Activated CD8-positive, alpha-beta memory T cell treated with anti-CD3 and anti-CD28 coated beads for 24 hours (primary cell): ENCODE measurements at places on chromosomes 3 and 15.

- no peak for DNase-seq
Observed at GRCh38 chr3:126525091-126525852, 1.3 kb downstream of the CHST13 start.

DNA sequence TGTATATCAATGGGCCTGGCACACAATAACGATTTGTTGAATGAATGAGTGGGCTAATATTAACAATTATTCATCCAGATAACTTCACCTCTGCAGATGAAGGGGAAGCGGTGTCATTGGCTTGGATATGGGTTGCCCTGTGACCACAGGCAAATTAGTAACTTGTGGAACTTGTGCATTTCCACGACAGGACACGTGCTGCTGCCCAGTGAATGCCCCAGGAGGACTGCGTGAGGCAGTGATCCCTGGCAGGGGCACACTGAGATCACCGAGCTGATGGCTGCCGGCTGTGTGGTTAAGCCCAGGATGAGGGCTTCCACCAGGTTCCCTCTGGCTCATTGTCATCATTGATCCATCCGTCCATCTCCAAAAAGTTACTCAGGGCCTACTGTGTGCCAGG lies 84.1 kb upstream of the HACD2 start:
- no peak for DNase-seq

DNA sequence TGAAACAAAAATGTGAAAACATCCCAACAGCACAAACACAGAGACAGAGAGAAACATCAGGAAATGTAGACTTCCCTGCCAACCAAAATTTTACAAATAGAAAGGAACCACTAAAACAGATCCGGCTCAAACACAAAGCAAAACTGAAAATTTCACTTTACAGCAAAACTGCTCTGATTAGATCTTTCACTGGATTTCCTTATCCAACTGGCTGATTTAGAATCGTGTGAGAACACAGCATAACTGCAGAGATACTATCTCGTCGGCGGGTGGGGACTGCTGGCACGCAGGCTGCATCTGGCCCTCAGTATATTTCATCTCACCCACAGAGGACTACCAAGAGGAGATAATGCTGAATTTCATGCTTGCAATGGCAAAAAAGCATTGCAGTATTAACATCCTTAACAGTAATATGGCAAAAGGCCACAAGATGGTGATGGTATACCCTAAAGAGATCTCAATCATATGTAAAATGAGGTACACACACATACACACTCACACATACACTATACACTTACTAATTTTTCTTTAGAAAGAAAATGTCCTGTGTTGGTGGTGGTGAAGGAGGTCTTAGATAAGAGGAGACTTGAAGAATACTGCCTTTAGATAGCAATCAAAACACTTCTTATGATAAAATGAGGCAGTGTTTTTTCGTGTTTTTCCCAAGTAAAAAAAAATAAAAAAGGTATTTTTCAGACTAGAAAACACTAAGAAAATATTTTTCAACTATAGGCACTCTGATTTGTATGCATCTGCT lies 10.6 kb upstream of the LEO1 start:
- peak; percentile 72 for DNase-seq

GRCh38 chr3:36924744-36925521 lies 19.9 kb downstream of the TRANK1 start:
- peak; percentile 40 for DNase-seq

DNA sequence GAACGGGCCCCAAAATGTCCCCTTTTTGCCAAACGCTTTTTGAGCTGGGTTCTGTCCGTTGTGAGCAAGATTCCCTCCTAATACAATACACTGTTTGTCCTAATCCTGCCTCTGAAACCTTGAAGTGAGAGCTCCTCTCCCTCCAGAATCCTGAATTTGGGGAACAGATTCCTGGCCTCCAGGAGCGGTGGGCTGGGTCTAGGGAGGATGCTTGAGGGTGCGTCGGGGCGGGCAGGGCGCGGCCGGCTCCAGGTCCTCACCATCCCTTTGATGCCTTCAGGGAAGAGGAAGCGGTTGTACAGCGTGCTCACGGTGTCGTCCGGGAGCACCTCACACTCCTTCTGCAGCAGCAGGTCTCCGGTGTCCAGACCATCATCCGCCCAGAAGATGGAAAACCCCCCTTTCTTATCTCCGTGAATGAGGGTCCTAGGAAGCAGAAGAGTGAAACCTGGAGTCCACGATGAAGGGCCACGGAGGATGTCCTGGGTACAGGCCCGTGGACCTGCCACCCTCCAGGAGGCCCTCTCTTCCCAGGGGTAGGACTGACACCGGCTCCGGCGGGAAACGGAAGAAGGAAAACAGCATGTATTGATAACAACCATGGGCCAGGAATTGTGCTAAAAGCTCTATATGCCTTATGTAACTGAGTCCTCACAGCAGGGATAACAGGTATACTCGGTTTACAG lies 23.2 kb downstream of the ALDH1L1 start:
- DNase-seq = no peak

- DNase-seq = no peak
Observed at GRCh38 chr3:133361435-133361834, 38.4 kb upstream of the BFSP2 start.

GRCh38 chr15:73763931-73764330 lies 10.8 kb upstream of the INSYN1 start:
- DNase-seq = no peak

DNA sequence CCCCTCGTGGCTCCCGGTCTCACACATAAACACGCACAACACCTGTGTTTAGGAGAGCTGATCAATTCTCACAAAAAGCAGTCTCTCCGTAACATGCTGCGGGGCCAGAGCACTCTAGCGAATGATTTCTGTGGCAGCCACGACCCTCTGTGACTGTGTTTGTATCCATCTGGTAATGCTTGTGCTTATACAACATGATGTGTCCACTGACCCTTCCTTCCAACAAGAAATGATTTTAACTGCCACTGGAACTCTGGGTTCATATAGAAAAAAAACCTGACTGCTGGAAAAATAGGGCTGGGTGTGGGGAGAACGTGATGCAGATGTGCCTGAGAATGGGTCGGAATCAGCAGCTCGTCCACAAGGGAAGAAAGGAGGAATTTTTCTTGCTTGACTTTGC lies 410.2 kb downstream of the GAP43 start:
- DNase-seq = no peak

GRCh38 chr15:97892167-97892938 lies 68.2 kb upstream of the ARRDC4 start:
- DNase-seq = no peak

DNA sequence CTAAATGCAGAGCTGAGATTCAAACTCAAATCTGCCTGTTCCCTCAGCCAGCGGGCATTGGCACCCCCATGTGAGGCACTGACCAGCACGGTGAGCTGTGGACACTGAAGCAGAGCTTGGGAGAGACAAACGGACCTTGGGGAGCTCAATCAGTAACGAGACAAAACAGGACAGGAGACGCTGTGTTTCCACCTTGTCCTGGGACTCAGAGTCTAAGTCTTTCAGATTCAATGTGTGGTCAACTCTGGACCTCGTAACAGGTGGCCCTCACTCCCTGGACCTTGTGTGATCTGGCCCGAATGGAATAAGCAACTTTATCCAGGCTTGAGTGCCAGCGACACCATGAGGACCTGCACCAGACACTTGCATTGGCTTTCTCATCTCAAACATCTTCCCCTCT lies 232.5 kb downstream of the UACA start:
- DNase-seq = peak; percentile 54

- no peak for DNase-seq
Observed at GRCh38 chr3:53813229-53813628, 33.0 kb downstream of the CHDH start.

DNA sequence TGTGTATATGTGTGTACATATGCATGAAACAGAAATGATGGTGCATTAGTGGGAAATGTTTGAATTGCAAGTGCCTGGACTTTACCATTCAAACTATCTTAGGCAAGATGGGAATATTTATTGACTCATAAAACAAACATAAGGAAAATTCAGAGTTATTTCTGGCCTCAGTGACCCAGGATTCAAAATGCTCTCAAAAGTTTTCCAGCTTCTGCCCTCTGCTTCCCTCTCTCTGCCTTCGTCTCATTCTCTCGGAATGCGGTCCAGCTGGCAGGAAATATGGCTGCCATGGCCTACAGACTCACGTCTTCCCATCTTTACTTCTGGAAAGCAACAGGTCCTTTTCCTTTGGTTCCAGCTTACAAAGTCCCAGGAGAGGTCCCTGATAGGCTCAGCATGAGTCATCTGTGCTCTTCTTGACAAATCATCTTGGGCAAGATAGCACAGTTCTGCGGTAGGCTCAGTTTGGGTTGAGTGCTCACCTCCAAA lies 8.7 kb upstream of the ZNF774 start:
- DNase-seq = no peak

GRCh38 chr3:99753268-99753975 lies 64.2 kb upstream of the CMSS1 start:
- no peak for DNase-seq

DNA sequence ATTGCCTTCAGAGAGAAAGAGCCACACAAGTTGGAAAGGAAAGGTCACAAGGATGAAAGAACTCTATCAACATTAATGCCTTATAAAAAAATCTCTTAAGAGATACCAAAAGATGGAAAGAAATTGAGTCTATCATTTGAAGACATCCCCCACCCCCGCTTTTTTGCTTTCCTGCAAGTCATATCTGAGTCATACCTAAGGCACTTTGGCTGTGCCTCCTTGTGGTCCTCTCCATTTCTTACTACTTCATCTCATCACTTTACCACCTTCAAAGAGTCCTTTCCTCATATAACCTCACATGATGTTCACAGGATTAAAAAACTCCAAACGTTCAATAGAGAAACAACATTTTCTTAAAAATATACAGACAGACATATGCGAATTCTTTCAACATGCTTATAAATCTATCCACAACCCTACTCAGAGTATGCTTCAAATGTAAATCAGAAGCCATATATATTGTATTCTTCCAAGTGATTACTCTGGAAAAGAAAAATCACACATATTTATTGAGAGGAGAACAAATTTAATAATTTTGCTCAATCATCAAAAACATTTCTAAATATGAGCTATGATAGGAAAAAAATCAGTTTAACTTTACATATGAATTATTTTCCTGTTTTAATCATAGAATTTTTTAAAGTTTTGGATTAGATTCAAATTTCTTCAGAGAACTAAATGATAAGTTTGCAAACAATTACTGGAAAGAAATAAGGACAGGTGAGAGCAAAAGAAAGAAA lies 1003.9 kb upstream of the CFAP20DC start:
- DNase-seq = no peak

DNA sequence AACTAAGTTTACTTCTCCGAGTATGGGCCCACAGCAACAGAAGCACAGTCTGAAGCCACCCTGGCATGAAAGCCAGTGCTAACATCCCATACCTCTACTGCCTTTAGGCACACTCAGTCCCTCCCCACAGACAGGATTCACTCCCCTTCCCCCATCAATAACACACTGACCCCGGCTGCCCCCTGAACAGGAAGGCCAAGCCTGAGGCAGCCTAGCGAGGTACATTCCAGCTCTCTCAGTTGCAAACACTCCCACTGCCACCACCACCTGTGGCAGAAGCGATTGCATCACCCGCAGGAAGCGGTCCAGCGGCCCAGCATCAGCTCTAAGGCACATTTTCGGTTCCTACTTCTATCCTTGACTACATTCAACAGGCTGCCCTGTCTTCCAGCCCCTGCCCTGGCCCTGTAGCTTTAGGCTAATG lies 7.0 kb upstream of the BMF start:
- DNase-seq = peak; percentile 75

- DNase-seq = no peak
Observed at GRCh38 chr3:71991681-71992080, 206.7 kb upstream of the PROK2 start.

DNA sequence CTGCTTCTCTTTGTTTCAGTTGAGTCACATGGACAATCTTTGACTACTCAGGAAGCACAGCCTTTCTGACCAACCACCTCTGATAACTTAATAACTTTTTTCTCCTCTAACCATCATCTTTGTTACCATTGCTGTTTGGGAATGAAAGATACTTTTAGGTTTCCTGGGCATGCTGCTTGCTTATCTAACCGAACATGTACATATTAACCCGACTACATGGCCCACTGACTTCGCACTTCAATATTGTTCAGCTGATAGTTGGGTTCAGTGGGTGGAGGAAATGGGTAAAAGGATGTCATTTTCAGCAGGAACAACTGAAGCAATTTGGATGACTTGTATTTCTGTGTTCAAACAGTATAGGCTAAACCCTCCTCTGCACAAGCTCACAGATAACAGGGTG lies 214.3 kb downstream of the SQOR start:
- no peak for DNase-seq

DNA sequence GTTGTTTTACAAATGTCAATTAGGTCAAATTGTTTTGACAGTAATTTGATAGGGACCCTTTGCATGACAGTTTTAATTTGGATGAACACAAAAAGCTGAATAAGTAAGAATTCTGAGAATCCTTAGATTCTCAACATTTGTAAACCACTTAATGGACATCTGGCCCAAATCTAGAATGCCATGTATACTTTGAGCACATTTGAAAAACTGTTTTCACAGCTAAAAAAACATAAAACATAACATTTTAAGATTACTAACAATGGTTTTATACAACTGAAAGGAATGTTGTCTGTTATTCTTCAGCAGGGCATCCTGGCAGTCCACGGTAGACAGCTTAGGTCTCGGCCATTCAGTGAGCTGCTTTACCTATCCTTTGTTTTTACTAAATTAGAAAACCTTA lies 34.5 kb upstream of the TM2D3 start:
- DNase-seq = no peak

DNA sequence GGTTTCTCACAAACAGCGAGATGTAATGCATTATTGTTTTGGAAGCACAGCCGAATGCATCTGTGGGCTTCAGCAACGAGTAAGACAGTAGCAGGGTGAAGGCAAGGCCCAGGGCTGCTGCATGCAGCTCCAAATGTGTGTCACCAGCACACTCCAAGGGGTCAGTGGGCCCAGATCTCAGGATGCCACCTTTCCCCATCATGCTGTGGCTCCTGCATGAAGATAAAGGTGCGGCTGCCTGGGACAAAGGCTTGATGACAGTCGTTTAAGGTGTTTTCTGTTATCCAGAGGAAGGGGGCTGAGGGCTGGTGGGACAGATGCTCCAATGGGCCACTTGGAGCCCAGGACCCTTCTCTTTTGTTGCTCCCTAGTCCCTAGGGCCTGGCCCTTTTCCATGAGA lies 13.2 kb downstream of the C3orf22 start:
- peak; percentile 42 for DNase-seq

DNA sequence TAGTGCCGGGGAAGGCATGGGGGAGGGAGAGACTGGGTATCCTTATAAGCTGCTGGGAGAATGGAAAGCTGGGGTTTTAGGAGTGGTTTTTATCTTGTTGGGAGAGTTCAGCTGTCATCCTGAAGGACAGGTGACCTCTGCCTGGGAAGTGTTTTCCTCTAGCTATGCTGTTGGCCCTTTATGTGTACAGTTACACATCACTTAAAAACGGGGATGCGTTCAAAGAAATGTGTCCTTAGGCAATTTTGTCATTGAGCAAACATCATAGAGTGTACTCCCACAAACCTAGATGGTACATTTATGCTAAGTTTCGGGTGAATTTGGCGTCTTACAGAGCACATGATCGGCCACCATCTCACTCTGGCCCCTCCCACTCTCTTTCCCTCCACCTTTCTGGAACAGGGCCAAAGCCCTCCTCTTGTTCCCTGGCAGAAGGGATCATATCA lies 164.3 kb upstream of the NUDT16 start:
- DNase-seq = no peak

- DNase-seq = no peak
Observed at GRCh38 chr15:81887912-81888311, 157.9 kb downstream of the MEX3B start.
